ENCODE measurements at places on chromosomes 5 and 9. TPM values are rescaled to one million over a fixed set of nuclear protein-coding genes. Genes with fewer than 3 reads are reported as not detected.

Gene CLIC3
- total RNA-seq: 6.7 TPM

Gene NME5
- not detected for total RNA-seq

Gene GRPEL2
- total RNA-seq: 8.8 TPM

Gene GPR151
- total RNA-seq: not detected

Gene CTXN3
- not detected for total RNA-seq

Gene TOMM5
- 301 TPM for total RNA-seq

Gene MEGF10
- total RNA-seq: not detected

Measured in A549 treated with dexamethasone at 1 μM for 4 hours (cell line).